ENCODE measurements at places on chromosomes 6 and 20.

- H3K36me3 ChIP-seq = peaks cover 28% of the 10 kb centered on the region
- no peak overlapping the region for H3K4me3 ChIP-seq
- no peak for DNase-seq
These were observed 242.8 kb downstream of the FARS2 start for GRCh38 chr6:5504078-5504477.

DNA sequence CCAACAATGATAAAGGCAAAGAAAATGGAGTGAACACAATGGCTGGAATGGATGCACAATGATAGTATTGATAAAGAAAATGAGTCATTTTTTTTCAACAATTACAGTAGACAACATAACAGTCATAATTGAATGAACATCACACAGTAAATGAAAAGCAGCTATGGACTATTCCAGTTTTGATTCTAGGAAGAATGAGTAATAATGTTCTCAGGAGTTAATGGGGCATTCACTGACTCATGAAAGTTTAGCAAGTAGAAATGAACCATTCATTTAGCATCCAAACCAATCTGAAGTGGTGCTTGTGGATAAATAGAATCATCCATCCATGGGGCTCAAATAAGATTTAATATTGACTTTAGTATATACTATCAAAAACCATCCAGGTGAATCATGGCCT lies 1029.5 kb upstream of the GJE1 start:
- H3K4me1 ChIP-seq = no peaks in the 10 kb centered on the region
- H3K36me3 ChIP-seq = no peaks in the 10 kb centered on the region
- H3K4me3 ChIP-seq = no peak overlapping the region
- no peaks in the 10 kb centered on the region for H3K27me3 ChIP-seq
- H3K27ac ChIP-seq = no peak overlapping the region
- no peak for DNase-seq

- H3K27ac ChIP-seq = no peak overlapping the region
- H3K27me3 ChIP-seq = peaks cover 3% of the 10 kb centered on the region
- no peaks in the 10 kb centered on the region for H3K4me1 ChIP-seq
- H3K4me3 ChIP-seq = no peak overlapping the region
These were observed 230.4 kb upstream of the CST7 start for GRCh38 chr20:24718696-24719095.

DNA sequence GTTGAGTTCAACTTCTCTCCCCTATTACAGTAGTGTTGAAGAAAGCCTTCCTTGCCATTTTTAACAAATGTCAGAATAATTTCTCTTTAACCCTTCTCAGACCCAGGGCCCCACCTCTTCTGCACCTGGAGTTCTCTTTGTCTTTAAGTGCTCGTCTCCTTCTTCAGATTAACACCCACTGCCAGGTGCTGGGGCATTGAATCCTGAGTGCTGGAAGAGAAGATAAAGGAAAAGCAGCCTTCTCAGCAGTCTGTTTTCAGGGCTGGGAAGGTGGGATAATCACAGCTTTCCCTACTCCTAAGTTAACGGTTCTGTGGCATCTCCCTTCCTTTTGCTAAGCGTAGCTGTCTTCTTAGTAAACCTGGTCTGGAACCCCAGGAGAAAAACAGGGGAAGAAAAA lies 114.6 kb upstream of the TAB2 start:
- no peak overlapping the region for H3K4me3 ChIP-seq
- peak overlapping the region; percentile 47 for H3K27ac ChIP-seq
- no peaks in the 10 kb centered on the region for H3K27me3 ChIP-seq
- no peak for DNase-seq

GRCh38 chr20:5024982-5025381 lies 23.7 kb upstream of the SLC23A2 start:
- no peak overlapping the region for H3K27ac ChIP-seq
- no peaks in the 10 kb centered on the region for H3K36me3 ChIP-seq
- H3K4me3 ChIP-seq = no peak overlapping the region
- H3K27me3 ChIP-seq = no peaks in the 10 kb centered on the region

DNA sequence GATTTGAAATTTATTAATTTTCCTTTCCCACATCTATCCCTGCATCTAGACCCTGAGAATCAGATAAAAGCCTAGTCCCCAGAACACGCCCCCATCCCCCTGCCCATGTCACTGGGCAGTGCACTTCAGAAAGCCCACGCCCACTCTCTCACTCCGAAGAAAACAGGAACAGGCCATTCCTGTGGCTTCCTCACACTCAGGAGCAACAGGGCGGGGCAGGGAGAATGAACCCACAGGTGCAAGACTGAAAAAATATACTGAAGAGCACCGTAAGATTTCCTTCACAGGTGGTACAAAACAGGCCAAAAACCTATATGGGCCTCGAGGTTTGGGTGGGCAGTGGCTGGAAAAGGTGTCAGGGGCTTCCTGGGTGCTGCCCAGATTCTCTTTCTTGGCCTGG lies 3.4 kb downstream of the OXT start:
- no peak overlapping the region for H3K27ac ChIP-seq
- peaks cover 35% of the 10 kb centered on the region for H3K4me1 ChIP-seq
- DNase-seq = no peak
- no peak overlapping the region for H3K4me3 ChIP-seq
- no peaks in the 10 kb centered on the region for H3K36me3 ChIP-seq

DNA sequence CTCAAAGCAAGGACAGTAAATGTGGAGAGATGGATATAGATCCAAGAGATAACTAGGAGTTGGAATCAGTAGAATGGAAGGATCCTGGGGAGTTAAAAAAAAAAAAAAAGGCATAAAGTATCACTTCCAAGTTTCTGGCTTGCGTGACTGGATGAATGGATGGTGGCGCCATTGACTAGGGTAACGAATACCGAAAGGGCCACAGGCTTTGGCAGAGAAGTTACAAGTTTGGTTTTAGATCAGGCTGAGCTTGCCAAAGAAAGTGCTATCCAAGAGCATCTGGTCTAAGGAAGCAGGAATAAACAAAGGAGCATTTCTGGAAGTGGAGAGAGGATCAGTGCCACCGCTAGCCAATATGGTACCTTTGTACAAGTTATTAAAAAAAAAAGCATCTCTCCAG lies 17.5 kb downstream of the L3MBTL1 start:
- peaks cover 3% of the 10 kb centered on the region for H3K27me3 ChIP-seq
- no peak overlapping the region for H3K27ac ChIP-seq
- no peak for DNase-seq
- H3K4me1 ChIP-seq = no peaks in the 10 kb centered on the region
- no peak overlapping the region for H3K4me3 ChIP-seq

- peaks cover 6% of the 10 kb centered on the region for H3K27me3 ChIP-seq
- no peak for DNase-seq
- no peak overlapping the region for H3K4me3 ChIP-seq
- H3K36me3 ChIP-seq = no peaks in the 10 kb centered on the region
- no peaks in the 10 kb centered on the region for H3K4me1 ChIP-seq
These were observed 71.1 kb downstream of the PERP start for GRCh38 chr6:138036111-138036510.

DNA sequence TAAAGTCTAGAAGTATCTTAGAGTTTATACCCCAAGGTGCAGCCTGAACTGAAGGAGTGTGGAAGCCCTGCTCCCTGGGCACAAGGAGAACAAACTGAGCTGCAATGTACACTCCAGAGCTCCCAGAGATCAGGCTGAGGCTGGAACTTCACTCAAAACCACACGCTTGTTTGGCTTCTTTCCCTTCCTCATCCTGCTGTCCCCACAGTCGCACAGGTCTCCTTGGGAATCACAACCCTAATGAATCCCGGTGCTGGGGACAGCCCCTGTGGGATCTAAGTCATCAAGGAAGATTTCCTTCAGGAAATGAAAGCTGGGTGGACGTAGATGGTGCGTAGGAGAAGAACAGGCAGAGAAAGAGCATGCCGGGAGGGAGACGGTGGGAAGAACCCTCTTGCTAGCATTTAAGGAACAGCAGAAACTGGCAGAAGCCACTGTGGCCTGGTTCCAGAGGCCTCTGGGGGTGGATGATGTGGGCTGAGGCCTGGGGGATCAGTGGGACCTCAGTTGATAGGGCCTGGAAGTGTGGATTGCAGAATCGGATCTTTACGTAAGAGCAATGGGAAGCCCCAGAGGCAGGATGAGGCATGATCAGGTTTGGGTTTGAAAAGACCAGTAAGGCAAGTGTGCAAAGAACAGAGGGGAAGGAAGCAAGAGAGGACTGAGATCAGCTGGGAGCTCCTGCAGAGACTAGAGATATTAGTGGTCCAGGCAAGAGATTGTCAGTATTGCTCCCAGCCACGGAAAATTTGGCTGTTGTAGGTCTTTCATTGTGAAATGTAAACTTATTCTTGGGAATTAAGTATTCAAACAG lies 21.4 kb downstream of the CYP24A1 start:
- DNase-seq = no peak
- H3K27me3 ChIP-seq = peaks cover 6% of the 10 kb centered on the region
- no peaks in the 10 kb centered on the region for H3K36me3 ChIP-seq
- H3K4me1 ChIP-seq = no peaks in the 10 kb centered on the region
- no peak overlapping the region for H3K4me3 ChIP-seq
- no peak overlapping the region for H3K27ac ChIP-seq

- H3K36me3 ChIP-seq = peaks cover 29% of the 10 kb centered on the region
- DNase-seq = no peak
- H3K4me3 ChIP-seq = no peak overlapping the region
- H3K27me3 ChIP-seq = no peaks in the 10 kb centered on the region
- H3K4me1 ChIP-seq = peaks cover 8% of the 10 kb centered on the region
These were observed 23.8 kb downstream of the SAMHD1 start for GRCh38 chr20:36927704-36928103.

- H3K36me3 ChIP-seq = peaks cover 19% of the 10 kb centered on the region
- H3K4me3 ChIP-seq = peak overlapping the region; percentile 35
- no peaks in the 10 kb centered on the region for H3K27me3 ChIP-seq
- DNase-seq = no peak
- peaks cover 85% of the 10 kb centered on the region for H3K4me1 ChIP-seq
- peak overlapping the region; percentile 33 for H3K27ac ChIP-seq
These were observed 5.1 kb downstream of the IGF2R start for GRCh38 chr6:159973951-159974350.

GRCh38 chr6:132907231-132907630 lies 92.9 kb downstream of the RPS12 start:
- H3K36me3 ChIP-seq = no peaks in the 10 kb centered on the region
- DNase-seq = no peak
- peaks cover 8% of the 10 kb centered on the region for H3K4me1 ChIP-seq

DNA sequence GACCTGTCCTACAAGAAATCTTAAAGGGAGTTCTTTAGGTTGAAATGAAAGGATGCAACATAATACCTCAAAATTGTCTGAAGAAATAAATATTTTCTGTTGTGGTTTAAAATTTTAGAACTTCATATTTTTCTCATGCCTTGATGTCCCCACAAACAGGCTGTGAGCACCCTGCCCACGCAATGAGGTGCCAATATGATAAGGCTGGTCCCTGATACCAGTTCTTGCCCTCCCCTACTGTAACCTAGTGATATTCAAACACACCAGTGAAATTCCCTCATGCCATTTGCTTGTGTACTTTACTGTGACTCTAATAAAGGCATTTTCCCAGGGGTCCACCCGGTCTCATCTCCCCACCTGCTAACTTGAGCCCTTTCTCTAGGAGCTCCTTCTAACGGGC lies 67.3 kb upstream of the SIRPG start:
- no peaks in the 10 kb centered on the region for H3K36me3 ChIP-seq
- H3K4me3 ChIP-seq = no peak overlapping the region
- H3K4me1 ChIP-seq = peaks cover 11% of the 10 kb centered on the region
- no peak overlapping the region for H3K27ac ChIP-seq

DNA sequence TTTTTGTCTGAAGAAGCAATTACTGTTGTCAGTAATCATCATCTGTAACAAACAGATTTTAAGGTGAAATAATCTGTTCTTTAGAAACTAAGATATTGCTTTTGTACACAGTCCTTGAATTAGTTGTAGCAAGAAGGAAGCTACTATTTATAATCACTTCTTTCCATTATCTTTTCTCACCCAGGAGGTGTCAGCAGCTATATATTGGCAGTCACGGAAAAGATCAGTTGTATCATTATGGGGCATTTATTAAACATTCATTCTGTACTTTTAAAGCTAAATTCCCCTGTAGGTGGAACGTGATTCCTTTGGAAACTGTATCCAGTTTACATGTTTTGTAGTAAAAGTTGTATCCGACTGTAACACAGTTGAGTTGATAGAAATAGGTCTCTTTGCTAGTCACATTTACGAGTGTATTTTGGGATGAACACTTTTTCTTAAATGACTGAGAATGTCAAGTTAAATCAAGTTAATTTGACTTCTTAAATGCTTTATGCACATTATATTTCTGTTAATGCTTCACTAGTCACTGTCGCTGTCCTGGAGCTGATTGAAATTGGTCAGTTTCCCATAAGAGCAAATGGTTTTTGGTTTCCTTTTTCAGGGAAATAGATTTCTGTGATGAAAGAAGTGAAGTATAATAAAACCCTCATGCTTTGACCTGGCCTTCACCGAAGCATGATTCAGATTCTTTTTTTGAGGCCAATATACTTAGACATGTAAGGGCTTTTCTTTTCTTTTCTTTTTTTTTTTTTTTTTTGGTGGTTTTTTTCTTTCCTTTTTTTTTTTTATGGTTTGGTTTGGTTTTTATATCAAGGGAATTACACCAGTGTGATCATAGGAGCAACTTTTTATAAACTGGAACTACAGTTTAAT lies 5.1 kb downstream of the QKI start:
- H3K4me3 ChIP-seq = no peak overlapping the region
- no peak for DNase-seq
- no peak overlapping the region for H3K27ac ChIP-seq
- H3K27me3 ChIP-seq = no peaks in the 10 kb centered on the region
- peaks cover 55% of the 10 kb centered on the region for H3K4me1 ChIP-seq

- H3K4me1 ChIP-seq = peaks cover 20% of the 10 kb centered on the region
- peaks cover 4% of the 10 kb centered on the region for H3K36me3 ChIP-seq
- H3K27me3 ChIP-seq = peaks cover 9% of the 10 kb centered on the region
- peak overlapping the region; percentile 78 for H3K27ac ChIP-seq
- DNase-seq = no peak
These were observed 350.5 kb downstream of the CDC5L start for GRCh38 chr6:44737829-44738528.

GRCh38 chr20:16588241-16588640 lies 15.0 kb upstream of the KIF16B start:
- no peak overlapping the region for H3K4me3 ChIP-seq
- H3K27me3 ChIP-seq = peaks cover 34% of the 10 kb centered on the region
- no peak for DNase-seq
- H3K36me3 ChIP-seq = no peaks in the 10 kb centered on the region

DNA sequence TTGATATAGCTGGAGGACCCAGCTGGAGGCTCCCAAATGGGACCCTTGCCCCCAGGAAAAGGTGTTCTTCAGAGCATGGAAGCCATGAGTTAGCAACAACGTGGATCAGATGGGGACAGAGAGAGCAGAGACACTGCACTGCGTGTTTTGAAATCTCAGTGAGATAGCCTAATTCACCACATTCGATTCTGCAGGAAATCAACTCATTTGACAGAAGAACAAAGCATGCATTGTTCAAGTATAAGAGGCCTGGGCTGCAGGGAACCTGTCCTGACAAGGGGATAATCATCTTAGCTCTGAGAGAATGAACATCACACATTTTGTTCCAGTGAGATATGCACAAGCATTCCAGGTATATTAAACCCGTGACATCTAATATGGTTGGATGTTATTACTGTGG lies 450.2 kb downstream of the CDH26 start:
- H3K27ac ChIP-seq = no peak overlapping the region
- no peak for DNase-seq
- H3K36me3 ChIP-seq = no peaks in the 10 kb centered on the region
- H3K27me3 ChIP-seq = no peaks in the 10 kb centered on the region
- H3K4me1 ChIP-seq = no peaks in the 10 kb centered on the region
